HuH-7.5 (cell line): ENCODE measurements at places on chromosomes 7 and 10.

DNA sequence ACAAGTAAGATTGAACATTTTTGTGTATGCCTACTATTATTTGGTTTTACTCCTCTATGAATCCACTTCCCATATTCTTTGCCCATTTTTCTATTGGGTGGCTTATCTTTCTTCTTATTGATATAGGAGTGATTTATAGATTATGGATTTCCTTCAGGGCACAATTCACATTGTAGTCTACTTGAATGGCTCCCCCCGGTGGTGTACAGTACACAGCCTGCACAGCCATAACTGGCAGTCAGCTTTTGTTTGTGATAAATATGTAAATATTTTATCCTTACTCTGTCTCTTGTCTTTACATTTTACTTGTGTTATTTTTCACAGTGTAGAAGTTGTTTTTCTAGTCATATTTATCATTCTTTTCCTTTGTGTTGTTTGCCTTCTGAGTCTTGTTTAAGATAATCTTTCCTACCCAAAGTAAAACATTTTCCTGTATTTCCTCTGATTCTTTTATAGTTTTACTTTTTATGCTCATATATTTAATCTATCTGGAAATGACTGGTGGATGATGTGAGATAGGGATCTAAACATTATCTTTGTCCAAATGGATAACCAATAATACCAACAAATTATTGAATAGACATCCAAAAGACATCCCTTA, 23.9 kb upstream of the CALD1 start:
- DNase-seq: no peak

DNA sequence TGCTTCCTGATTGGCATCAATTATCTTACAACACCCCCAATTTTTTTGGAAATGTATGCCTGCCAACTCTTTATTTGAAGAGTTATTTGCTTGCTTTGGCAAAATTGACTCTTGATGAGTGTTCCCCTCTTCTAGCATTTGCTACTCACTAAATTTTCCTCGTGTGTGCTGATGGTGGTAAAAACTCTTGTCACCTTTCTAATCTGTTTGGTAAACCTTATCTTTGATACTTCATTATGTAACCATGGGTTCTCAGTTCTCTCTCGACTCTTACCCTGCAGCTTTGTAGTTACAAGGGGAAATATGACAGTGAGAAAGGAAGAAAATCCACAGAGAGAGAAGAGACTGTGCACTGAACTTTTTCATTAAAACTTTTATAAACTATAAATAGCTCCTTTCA, 102.5 kb downstream of the CDK14 start:
- no peak for DNase-seq

DNA sequence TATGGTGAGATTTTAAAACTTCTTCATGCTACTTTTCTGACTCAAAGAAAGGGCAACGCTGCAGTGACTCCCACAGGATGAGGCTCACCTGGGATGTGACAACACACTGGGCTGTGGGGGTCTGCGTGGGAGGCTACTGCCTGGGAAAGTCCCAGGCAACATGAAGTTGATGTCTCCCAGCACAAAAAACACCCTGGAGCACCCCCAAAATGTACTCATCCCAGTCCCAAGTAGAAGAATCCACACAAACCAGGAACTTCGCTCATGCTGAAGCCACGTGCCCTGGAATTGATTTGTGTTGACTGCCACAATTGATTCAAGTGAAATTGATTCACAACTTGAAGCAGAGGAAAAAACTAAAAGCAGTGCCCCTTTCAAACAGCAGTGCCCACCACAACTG, 24.9 kb upstream of the PTPRN2 start:
- no peak for DNase-seq

DNA sequence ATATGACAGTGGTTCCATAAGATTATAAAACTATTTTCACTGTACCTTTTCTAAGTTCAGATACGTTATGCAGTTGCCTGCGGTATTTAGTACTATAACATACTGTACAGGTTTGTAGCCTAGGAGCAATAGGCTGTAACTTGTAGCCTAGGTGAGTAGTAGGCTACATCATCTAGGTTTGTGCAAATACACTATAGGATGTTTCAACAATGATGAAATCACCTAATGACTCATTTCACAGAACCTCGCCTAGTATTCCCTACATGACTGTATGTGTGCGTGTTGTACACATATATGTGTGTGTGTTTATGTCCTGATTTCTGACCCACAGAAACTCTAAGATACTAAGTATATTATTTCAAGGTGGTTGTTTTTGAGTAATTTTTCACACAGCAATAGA, 139.0 kb downstream of the HERPUD2 start:
- no peak for DNase-seq

GRCh38 chr10:71999360-72000072, 35.3 kb downstream of the CHST3 start:
- no peak for DNase-seq

DNA sequence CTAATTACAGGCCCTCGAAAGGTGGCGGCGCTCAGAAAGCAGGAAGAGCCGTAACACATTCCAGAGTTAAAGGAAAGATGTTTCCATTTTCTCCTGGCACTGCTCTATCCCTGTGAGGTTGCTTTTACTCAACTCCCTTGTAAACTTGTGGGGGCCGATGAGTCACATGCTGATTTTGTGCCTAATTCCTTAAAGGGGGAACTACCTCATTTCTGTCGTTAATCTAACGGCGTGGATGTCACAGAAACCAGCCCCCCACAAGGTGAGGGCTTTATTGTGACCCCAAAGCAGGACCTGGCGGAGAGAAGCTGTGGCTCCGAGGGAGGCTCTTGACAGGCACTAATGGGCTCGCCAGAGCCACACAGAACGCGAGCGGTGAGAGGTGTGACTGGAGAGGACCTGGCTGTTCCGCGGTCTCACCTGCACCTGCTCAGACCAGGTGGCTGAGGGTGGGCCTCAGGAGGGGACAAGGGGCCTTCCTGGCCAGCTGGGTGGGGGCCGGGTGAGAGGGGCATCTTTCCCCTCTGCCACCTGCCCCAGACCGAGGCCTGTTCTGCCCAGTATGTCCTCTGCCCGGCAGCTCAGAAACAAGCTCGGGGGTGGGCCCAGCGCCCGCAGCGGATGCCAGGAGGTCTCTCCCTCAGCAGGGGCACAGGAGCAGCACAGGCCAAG, 50.9 kb downstream of the CALML3 start:
- no peak for DNase-seq

DNA sequence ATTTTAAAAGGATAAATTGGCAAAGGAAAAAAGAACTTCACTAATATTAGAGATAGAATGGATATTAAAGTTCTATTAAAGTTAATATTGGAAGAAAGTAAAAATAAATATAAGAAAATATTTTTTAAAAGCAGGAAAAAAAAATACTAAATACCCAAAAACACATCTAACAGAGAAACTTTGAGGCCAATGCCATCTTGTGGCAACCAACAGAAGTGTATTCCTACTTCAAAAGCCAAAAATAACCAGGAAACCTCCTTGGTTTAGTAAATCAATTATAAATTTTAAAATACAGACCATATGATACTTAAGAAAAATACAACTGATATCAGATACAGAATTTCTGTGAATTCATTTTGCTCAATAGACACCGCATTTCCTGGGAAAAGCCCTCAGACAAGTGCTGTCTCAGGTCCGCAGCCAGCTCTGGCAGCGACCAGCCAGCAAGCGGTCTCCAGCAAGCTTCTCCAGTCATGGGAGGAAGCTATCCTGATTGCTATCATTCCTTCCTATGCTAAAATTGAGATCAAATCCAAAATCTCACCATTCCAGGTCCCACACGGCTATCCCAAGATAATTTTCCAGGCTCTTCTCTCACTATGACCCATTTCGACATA, 65.3 kb downstream of the LMBR1 start:
- no peak for DNase-seq

DNA sequence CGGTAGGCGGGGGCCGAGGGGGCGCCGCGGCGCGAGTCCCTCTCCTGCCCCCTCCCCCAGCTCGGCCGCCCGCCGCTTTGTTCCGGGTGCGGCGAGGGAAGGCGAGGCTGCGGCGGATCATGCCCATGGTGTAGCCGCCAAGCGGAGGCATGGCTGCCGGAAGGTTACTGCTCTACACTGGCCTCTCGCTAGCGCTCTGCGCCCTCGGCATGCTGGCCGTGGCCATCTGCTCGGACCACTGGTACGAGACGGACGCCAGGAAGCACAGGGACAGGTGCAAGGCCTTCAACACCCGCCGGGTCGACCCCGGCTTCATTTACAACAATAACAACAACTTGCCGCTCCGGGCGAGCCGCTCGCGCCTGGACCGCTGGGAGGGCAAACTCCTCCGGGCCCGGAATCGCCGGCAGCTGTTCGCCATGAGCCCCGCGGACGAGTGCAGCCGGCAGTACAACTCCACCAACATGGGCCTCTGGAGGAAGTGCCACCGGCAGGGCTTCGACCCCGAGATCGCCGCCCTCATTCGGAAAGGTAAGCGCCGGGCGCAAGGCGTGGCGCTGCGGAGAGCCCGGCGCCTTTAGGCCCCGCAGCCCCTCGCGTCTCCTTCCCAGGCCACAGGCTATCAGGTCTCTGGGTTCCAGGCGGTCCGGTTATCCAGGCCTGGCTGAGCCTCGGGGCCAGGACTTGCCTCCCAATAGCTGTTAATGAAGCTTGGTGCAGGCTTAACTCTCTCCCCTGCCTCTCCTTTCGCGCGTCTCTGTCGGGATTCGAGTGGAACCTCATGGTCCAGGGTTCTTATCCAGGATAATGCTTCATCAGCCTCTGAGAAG, 513 bp downstream of the TMEM178B start:
- peak; percentile 33 for DNase-seq

GRCh38 chr10:122407375-122408125, 33.0 kb downstream of the PLEKHA1 start:
- DNase-seq: no peak

DNA sequence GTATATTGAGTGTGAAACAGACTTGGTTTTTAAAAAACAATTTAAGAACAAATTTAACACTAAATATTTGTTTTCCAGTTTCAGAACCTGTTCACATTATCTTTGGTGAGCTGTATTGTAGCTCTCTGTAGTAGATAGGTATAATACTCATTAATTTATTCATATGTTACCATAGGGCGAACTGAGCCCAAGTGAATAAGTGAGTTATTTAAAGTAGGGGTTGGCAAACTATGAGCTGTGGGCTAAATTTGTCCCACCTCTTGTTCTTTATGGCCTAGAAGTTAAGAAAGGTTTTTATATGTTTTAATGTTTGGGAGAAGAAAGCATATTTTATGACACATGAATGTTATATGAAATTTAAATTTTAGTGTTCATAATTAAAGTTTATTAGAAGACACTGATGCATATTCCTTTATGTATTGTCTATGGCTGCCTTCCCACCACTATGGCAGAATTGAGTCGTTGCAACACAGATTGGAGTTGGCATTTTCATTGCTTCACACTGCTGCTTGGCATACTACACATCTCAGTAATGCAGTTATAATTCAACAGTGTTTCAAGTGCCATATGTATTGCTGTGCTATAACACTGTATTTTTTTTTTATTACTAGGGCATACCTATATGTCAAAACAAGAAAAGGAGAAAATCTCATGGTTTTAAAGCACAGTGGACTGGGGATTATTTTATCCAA, 146.5 kb downstream of the ADK start:
- no peak for DNase-seq

DNA sequence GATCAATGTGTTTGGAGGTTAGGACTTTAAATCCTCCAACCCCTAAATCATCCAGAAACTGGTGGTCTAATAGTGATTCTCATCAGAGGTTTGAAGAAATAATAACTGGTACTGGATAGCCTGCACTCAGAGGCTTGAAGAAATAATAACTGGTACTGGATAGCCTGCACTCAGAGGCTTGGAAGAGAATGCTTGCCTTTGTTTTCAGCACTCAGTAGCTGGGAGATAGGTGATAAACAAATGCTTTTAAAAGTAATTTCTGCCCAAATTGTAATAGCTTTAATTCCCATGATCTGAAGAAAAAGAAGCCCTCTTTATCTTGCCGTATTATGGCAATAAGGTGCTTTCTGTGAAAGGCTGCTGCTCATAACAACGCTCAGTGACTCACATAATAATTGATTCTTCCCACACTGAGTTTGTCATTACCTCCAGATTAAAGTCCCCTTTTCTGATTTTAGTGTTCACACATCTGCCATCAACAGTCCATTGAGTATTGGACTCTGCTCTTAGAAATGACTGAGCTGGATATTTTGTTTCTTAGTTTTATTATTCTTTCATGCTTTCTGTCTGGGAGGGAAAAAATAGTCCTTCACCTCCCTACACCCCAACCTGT, 112.3 kb upstream of the PHYHIPL start:
- no peak for DNase-seq

DNA sequence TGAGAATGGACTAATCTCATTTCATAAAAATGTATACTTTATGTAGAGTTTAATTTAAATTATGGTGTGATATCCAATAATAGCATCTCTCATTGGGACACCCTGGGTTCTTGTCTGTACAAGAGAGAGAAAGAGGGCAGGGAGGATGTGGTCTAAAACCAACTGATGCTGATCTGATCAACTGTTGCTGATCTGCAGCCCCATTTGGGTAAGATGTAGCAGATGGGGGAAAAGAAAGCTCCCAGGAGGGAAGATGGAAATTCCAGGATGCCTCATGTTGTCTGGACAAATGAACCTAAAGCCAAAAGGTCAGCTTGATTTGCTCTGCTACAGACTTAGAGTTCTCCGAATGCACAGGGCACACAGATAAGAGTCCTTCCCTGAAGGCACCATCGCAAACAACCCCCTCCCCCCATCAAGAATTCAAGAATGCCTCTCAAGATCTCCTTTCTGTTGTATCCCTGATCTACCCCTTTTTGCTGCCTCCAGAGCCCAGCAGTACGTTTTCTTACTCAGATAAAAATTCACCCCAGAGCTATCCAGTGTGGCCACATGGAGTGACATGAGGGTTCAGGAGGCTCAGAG, 171.4 kb upstream of the INHBA start:
- no peak for DNase-seq

DNA sequence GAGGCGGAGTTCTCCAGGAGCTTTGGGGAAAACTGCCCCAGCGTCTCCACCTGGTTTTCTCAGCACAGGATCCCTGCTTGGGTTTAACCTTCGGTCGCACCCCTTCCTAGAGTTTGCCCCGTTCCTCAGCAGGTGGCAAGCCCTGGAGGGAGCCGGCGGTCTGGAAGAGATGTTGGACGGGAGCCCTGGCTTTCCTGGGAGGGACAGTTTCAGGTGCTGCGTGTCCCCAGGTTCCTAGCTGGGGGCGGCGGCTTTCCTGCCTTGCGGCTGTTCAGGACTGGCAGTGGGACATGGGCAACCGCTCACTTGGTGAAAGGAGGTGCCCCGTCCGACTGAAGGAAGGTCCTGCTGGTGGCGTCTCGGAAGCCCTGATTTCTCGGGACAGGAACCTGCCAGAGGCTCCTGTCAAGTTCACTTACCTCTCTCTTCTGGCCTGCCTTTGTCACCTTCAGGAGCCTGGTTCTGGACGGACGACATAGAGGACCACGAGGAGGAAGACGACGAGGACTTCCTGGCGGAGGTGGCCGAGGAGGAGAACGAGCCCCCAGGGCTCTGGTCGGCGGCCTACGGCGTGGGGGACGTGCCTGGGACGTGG, 14.8 kb downstream of the ZNF316 start:
- no peak for DNase-seq

DNA sequence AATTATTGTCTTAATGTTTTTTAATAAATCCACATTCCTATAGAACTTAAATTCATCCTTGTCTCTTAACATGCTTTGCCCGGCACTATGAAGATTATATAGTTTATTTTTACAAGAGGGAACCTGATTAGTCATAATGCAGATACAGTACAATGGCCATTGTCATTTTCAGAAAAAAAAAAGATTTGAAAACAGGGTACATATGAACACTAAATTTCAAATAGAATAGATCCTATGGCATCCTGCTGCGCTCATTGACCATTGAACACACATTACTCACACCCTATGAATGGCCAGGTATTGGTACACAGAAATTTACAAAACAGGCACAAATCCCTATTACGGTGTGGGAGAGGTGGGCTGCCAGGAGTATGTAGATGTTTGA, 2.0 kb upstream of the KLF6 start:
- DNase-seq: no peak
